ENCODE measurements at places on chromosomes 3 and 15. TPM values are rescaled to one million over a fixed set of nuclear protein-coding genes. Genes with fewer than 3 reads are reported as not detected.

Gene MNS1
- total RNA-seq: 1.5 TPM

Gene C3orf49
- total RNA-seq: not detected

Gene DUOXA2
- not detected for total RNA-seq

Gene COLQ
- 0.16 TPM for total RNA-seq

Gene MEIS2
- total RNA-seq: 58.3 TPM

Gene SOX14
- total RNA-seq: not detected

Gene CYP1A1
- total RNA-seq: not detected

Gene SLC2A2
- 1.9 TPM for total RNA-seq

Gene GATA2
- total RNA-seq: 2.1 TPM
